ENCODE measurements at places on chromosomes 6 and 20.
A peak's percentile ranks its signal among the peaks of the same experiment; 100 is the strongest.

- DNase-seq: no peak
Observed at GRCh38 chr6:56618050-56618449, 24.6 kb downstream of the DST start.

- DNase-seq: peak; percentile 41
Observed at GRCh38 chr6:30793521-30794194, 49.3 kb upstream of the IER3 start.

DNA sequence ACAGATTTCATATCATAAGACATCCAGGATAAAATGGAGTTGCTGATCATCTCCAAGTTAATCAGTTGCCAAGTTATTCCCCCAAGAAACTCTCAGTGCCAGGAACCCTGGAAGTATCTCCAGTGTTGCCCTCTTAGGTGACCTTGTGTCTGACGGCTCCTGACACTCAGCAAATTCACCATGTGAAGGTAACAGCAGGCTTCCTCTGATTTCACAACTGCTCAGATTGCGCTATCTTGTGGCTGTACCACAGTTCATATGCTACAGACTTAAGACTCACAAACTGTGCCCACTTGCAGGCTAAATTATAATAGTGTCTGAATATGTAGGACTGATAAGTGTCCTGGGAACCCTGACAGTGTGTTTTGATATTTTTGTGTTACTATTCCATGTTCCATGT lies 186.6 kb upstream of the OPRM1 start:
- no peak for DNase-seq

- no peak for DNase-seq
Observed at GRCh38 chr6:2102966-2103365, 142.4 kb downstream of the GMDS start.

- peak; percentile 87 for DNase-seq
Observed at GRCh38 chr6:13355999-13356785, 27.9 kb upstream of the TBC1D7 start.

DNA sequence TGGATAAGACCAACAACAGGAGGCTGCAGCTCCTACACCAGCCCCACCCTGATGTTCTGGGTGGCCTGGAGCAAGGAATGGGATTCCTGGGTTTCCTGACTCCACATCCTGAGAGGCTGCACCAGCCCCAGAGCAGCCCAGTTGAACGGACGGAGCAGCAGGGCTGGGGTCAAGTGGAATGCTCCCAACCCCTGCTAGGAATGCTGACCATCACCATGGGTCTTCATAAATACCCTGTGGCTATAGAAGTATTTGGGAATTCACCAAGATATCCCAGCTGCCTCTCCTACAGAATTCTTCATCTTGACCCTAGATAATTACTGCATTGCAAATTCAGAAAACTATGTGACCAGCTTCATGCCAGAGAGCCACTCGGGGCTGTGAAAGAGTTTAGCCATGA lies 180.3 kb downstream of the THBS2 start:
- DNase-seq: no peak

DNA sequence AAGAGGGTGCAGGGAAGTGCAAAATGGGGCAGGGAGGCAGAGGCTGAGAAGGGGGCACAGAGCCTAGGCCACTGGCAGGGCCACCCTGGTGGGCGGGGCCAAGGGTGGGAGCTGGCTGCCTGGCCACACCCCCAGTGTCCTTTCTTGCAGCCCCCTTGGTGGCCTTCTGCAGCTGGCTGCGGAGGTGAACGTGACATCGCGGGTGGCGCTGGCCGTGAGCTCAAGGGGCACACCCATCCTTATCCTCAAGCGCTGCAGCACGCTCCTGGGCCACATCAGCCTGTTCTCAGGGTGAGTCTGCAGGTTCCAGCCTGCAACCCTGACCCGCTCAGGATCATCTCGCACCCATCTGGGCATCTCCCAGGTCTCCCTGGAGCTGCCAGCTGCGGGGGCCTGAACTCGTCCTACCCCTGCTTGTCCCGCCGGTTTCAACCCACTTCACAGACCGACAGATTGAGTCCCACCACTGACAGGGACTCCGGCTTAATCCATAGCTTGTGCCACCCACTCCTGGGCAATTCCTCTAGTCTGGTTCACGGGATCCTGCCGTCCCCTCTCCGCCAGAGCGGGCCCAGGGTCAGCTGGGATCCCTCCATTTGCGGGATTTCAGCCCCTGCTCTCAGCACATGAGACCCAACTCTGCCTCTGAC lies 6.2 kb downstream of the BPIFB3 start:
- no peak for DNase-seq

DNA sequence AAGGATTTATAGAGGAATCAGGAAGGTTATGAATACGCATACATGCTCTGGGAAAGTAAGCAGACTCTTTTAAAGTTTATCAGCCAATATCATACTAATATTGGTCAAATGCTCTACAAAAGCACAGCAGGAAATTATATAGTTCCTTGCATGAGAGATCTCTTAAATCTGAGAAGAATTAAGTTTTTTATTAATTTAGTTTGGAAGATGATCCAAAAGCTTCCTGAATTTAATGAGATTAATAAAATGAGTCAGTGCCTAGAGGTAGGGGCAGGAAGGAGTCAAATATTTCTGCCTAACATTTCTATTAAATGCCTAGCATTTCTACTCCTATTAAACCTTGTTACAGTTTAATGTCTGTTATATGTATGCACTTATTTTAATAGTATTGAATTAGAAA lies 1608.2 kb downstream of the GRIK2 start:
- no peak for DNase-seq

- DNase-seq: no peak
Observed at GRCh38 chr6:49582529-49582928, 32.1 kb downstream of the C6orf141 start.

- DNase-seq: no peak
Observed at GRCh38 chr20:25382704-25383370, 7.8 kb downstream of the ABHD12 start.

DNA sequence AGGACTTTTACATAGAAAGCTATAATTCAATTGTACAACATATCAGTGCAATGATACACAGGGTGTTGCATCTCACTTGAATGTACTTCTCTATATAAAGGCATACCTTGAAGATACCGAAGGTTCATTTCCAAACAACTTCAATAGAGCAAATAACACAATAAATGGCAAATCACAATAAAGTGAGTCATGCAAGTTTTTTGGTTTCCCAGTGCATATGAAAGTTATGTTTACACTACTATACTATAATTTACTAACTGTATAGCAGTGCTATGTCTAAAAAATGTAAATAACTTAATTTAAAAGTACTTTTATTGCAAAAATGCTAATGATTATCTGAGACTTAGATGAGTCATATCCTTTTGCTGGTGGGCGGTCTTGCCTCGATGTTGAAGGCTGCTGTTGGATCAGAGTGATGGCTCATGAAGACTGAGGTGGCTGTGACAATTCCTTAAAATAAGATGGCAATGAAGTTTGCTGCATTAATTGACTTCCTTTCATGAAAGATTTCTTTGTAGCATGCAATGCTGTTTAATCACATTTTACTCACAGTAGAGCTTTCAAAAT lies 188.8 kb downstream of the TASP1 start:
- DNase-seq: no peak

GRCh38 chr6:158825951-158826306 lies 6.8 kb upstream of the EZR start:
- DNase-seq: no peak

- no peak for DNase-seq
Observed at GRCh38 chr20:19929012-19929360, 88.2 kb upstream of the NAA20 start.

- DNase-seq: peak; percentile 91
Observed at GRCh38 chr6:27688014-27688586, 215.2 kb upstream of the ZNF184 start.

GRCh38 chr6:10403385-10404106 lies 11.3 kb downstream of the TFAP2A start:
- no peak for DNase-seq

- no peak for DNase-seq
Observed at GRCh38 chr20:25683050-25683449, 13.6 kb downstream of the ZNF337 start.

DNA sequence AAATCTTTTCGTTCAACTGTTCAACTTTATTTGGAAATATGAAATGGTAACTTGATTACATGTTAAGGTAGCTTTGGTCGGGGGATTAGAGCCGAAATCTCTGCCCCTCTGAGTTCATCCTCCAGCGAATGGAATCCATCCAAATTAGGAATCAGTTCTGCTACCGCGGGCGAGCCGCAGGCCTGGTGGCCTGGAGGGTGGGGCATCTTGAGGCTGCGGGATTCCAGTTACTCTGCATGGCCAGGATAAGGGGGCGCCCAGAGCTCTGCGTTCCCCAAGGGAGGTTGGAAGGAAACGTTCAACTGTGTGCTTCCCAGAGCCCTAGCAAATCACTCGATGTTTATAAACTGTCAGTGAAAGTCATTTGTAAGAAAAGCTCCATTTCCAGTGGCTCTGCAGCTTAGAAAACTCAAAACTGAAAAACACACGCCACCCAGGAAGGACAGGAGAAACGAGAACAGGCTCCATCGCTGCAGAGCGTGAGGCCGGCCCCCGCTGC lies 262.2 kb downstream of the TAF4 start:
- no peak for DNase-seq

DNA sequence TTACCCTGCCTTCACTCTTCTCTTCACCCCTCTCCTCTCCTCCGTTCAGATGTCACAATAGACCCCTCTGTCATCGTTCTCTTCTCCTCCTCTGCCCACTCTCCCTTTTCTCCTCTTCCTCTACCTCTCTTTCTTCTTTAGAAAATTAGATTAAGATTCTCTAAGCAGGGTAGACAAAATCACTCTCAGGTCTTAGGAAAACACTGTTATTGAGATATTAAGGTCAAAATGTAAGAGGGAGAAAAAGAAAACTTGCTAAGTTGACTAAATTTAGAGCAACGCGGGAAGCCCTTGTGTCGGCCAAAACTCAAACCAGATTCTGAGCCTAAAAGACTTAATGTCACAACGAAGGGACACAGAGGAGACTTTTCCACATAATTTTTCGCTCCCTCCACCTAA lies 22.1 kb upstream of the ZNF184 start:
- no peak for DNase-seq

- DNase-seq: no peak
Observed at GRCh38 chr6:154624038-154624599, 109.1 kb upstream of the SCAF8 start.

GRCh38 chr6:135534773-135535380 lies 37.3 kb upstream of the AHI1 start:
- DNase-seq: no peak

DNA sequence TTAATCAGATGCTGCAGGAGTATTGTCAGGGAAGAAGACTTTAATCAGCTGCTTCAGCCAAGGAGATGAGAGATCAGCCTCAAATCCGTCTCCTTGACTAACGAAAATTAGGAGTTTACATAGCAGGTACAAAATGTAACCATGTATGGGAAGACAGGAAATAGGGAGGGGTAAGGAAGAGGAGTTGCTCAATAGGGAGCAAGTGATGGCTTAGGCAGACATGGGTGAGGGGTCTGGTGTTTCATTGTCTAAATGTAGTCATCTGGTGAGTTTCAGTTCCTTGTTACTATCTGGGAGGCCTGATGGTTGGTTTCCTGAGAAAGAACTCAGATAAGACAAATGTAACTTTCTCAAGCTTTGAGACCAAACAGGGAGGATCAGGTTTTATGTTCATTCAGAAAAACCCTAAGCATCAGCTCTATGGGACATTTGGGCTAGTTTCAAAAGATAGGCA lies 217.3 kb upstream of the SULF2 start:
- DNase-seq: peak; percentile 85

DNA sequence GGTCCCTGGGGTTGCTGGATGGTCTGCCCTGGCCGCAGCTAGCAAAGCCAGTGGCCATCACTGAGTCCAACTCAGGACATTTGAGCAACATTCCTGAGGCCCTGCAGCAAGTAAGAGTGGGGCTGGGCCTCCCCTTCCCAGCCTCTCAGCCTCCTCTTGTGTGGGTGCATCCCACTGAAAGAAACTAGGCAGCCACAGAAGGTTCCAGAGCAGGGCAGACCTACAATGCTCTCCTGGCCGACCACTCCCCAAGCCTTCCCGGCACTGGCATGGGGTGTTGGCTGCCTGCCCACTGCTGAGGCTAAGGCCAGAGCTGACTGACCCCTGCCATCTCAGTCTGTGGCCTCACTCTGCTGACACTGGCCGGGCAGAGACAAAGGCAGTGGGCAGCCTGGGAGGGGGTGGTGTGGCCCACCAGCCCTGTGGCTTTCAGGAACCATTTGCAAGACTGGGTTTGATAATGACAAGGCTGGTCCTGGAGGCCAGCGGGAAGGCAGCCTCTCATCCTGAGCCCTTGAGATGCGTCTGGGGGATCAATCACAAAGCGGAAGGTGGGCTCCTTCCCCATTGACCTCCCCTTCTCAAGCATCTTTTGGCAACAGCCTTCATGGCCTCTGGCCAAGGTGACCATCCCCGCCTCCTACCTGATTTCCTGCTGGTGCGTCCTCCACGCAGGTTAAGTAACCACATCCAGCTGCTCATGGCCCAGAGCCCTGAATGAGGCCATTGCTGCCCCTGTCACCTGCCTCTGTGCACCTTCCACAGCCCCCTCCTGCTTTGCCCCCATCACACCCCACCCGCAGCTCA lies 9.6 kb downstream of the DLGAP4 start:
- DNase-seq: no peak

DNA sequence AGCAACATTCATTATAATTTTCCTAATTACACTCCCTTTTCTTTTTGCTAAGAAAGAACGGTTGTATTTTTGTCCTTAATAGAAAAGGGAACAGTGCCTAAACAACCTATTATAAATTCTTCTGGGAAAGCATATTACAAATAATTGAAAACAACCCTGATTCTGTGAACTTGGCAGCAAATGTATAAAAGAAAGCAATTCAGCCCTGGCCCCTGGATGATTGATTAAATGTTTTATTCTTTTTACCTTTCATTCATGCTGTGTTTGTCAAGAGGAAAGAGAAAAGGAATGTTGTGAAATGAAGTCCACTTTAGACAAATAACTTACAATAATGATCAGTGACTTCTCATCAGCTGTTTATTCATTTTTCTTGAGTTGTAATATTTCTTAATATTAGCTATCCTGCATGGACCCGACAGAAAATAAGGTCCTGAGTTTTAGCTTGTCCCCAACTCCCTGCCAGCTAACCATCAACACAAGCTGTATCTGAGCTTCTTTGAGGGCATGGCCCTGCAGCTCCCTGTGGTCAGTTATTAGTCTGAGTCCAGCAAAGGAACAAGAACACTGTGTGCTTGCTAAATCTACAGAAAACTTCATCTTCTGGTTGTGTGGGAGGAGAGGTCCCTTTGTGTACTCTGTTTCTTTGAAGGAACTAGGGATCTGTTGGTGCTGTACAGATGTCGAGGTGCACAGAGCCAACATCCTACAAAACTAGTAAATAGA lies 248.2 kb downstream of the LAMA2 start:
- no peak for DNase-seq

DNA sequence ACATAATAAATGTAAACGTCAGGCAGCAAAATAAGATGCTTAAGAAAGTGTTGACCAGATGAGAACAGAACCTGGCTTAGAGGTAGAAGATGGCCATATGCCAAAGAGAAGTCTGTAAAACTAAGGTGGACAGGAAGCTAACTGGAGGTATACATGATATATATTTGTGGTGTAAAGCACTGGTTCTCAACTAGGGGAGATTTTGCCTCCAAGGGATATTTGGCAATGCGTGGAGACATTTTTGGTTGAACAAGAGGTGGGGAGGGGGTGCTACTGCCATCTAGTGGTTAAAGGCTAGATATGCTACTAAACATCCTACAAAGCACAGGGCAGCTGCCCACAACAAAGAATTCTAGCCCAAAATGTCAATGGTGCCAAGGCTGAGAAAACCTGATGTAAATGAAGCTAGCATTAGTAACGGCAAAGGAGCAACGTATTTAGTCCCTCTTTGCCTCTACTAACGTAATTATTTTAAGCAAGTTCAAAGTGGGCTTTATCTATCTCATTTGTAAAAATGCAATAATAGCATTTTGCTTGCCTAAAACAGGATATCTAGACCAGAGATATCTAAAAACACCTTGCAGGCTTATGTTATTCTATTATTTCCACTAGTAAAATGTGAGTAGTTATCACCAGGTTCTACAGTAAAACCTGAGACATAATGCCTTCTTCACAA lies 182.6 kb downstream of the RNGTT start:
- DNase-seq: peak; percentile 68
